ENCODE measurements at places on chromosomes 5 and 9.

GRCh38 chr9:28212979-28213378, 639.7 kb upstream of the C9orf72 start:
- DNase-seq = no peak

DNA sequence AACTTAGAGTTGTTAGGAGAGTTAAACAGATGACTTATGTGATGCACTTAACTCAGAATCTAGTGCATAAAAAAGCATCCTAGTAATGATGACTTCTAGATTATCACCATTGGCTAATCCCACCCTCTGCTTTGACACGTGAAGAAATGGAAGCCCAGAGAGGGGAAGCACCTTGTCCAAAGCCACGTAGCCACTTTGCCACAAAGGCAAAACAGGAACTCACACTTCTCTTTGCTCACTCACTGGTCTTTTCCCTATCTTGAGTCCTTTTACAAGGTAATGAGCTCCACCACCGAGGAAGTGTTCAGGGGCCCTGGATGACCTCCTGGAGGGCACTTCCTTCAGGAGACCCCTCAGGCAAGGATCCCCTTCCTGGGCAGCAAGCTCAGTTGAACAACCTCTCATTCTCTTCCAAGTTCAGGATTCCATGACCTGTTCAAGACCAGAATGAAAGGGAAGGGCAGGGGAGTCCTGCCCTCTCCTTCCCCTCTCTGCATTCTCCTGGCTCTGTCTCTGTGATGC, 89.7 kb downstream of the HRH2 start:
- DNase-seq = no peak

- no peak for DNase-seq
Observed at GRCh38 chr5:140152022-140152999, 22.7 kb upstream of the CYSTM1 start.

DNA sequence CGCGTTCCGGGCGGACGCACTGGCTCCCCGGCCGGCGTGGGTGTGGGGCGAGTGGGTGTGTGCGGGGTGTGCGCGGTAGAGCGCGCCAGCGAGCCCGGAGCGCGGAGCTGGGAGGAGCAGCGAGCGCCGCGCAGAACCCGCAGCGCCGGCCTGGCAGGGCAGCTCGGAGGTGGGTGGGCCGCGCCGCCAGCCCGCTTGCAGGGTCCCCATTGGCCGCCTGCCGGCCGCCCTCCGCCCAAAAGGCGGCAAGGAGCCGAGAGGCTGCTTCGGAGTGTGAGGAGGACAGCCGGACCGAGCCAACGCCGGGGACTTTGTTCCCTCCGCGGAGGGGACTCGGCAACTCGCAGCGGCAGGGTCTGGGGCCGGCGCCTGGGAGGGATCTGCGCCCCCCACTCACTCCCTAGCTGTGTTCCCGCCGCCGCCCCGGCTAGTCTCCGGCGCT, at the start of gene DAPK1:
Gene DAPK1 (plus strand): TSS at position 264 of the 442 bp plus-strand sequence. CDS start 1,211 bp downstream, outside the sequence.
- DNase-seq = peak; percentile 1

- DNase-seq = no peak
Observed at GRCh38 chr5:77418601-77419581, 73.2 kb downstream of the WDR41 start.

All from CD4-positive, alpha-beta T cell treated with Interleukin-10 for 1 hour (primary cell).